ENCODE measurements at places on chromosomes 5 and 9. TPM values are rescaled to one million over a fixed set of nuclear protein-coding genes. Genes with fewer than 3 reads are reported as not detected.

ZBTB34 gene
- 16.9 TPM for total RNA-seq

- no peak for DNase-seq
These were observed 4.5 kb downstream of the MAPK9 start for GRCh38 chr5:180287404-180287803.

DNA sequence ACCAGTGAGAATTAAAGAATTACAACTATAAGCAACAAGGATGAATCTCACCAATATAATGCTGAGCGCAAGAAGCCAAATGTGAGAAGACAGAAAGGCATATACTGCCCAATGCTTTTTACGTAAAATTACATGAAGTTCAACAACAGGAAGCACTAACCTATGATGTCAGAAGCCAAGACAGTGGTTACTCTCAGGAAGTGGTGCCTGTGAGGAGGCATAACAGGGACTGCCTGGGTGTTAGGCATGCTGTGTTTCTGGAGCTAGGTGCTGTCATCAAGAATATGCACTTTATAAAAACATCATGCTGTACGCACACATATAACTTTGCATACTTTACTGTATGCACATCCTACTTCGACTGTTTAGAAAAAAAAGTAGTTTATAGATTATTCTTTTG lies 30.1 kb downstream of the FRMD3 start:
- DNase-seq, result no peak

- no peak for DNase-seq
These were observed 1717.9 kb downstream of the EFNA5 start for GRCh38 chr5:105952875-105953274.

TTC1 gene
- total RNA-seq, result 49.4 TPM

SVEP1 gene
- total RNA-seq, result 1.5 TPM
